ENCODE measurements at places on chromosomes 7 and 10. TPM values are rescaled to one million over a fixed set of nuclear protein-coding genes. Genes with fewer than 3 reads are reported as not detected.

Gene TMEM236
- total RNA-seq, result 0.51 TPM

Gene COL1A2
- total RNA-seq, result not detected

- H3K27me3 ChIP-seq, result peaks cover 40% of the 10 kb centered on the region
- H3K36me3 ChIP-seq, result no peaks in the 10 kb centered on the region
- DNase-seq, result no peak
- no peak overlapping the region for H3K4me3 ChIP-seq
- no peak overlapping the region for H3K27ac ChIP-seq
- no peaks in the 10 kb centered on the region for H3K4me1 ChIP-seq
Observed at GRCh38 chr7:107659666-107660065, 962 bp upstream of the SLC26A4 start.

GRCh38 chr7:2158331-2159175 is 74.2 kb downstream of the MAD1L1 start:
- no peak overlapping the region for H3K4me3 ChIP-seq
- H3K36me3 ChIP-seq, result peaks cover 5% of the 10 kb centered on the region
- no peaks in the 10 kb centered on the region for H3K27me3 ChIP-seq
- no peak for DNase-seq
- H3K27ac ChIP-seq, result no peak overlapping the region

Gene RHOBTB1
- 10.2 TPM for total RNA-seq

GRCh38 chr10:21497177-21497807 is 28.2 kb downstream of the SKIDA1 start:
- H3K4me3 ChIP-seq, result peak overlapping the region; percentile 78
- peaks cover 35% of the 10 kb centered on the region for H3K27me3 ChIP-seq
- peak; percentile 97 for DNase-seq
- H3K36me3 ChIP-seq, result peaks cover 36% of the 10 kb centered on the region
- peak overlapping the region; percentile 2 for H3K27ac ChIP-seq

GRCh38 chr10:2121929-2122328 is 384.6 kb upstream of the ADARB2 start:
- no peaks in the 10 kb centered on the region for H3K36me3 ChIP-seq
- no peaks in the 10 kb centered on the region for H3K4me1 ChIP-seq
- no peaks in the 10 kb centered on the region for H3K27me3 ChIP-seq
- H3K4me3 ChIP-seq, result no peak overlapping the region
- no peak overlapping the region for H3K27ac ChIP-seq
- DNase-seq, result no peak

- H3K36me3 ChIP-seq, result no peaks in the 10 kb centered on the region
- no peak for DNase-seq
- no peak overlapping the region for H3K27ac ChIP-seq
- H3K4me1 ChIP-seq, result no peaks in the 10 kb centered on the region
Observed at GRCh38 chr7:43278088-43278644, 165.7 kb downstream of the HECW1 start.

Gene NYAP1
- 0.38 TPM for total RNA-seq
